Renal pelvis (tissue), 12 donors: ENCODE measurements at places on chromosomes 7 and 10.
A peak's percentile ranks its signal among the peaks of the same experiment; 100 is the strongest.

- DNase-seq: no peak
Observed at GRCh38 chr7:54921116-54921515, 97.7 kb upstream of the EGFR start.

DNA sequence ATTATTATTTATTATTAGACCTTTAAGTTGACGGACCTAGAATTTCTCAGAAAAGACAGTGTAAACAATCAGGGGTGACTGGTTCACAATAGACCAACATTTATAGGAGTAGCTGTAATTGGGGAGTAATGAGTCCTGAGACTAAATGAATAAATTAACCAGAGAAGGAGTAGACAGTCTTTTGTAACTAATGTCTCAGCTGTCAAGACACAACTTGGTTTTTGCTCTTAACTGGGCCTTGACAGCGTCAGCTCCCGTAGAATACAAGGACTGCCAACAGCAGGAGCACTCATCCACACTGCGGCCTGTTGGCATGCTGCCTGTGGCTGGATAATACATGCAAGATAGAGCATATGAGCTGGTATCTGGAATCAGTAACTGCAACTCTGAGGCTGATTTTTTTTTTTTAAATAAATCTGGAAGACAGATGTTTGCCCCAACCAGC, 123.9 kb downstream of the CACNA2D1 start:
- DNase-seq: peak; percentile 48

GRCh38 chr10:73225518-73225917, 21.5 kb downstream of the DNAJC9 start:
- DNase-seq: no peak

- no peak for DNase-seq
Observed at GRCh38 chr10:31866118-31866670, 62.4 kb downstream of the ARHGAP12 start.

DNA sequence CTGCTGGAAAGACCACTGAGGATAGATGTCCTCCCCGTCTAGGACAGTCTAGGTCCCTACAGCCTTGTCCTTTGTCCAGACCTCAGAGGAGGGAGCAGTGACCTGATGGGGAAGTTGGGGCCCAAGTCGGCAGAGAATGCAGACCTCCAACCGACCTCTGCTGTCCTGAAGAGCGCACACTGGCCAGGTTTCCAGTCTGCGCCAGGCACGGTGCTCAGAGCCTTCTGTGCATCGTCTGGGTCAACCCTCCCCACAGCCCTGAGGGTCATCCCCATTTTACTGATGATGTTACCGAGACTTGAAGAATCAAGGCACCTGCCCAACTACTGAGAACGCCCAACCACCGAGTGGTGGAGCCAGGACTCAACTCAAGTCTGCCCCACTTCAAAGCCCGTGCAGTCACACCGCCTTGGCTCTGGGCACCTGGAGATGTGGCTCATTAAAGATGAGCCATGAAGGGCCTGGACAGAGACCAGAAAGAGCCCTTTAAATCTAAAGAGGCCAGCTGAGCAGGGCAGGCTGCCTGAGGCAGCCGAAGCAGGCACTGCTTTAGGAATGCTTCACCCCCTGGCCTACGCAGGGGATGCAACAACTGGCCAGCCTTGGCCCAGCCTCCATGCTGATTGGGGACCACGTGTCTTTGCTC, 4.4 kb downstream of the ITPRIP start:
- DNase-seq: no peak

DNA sequence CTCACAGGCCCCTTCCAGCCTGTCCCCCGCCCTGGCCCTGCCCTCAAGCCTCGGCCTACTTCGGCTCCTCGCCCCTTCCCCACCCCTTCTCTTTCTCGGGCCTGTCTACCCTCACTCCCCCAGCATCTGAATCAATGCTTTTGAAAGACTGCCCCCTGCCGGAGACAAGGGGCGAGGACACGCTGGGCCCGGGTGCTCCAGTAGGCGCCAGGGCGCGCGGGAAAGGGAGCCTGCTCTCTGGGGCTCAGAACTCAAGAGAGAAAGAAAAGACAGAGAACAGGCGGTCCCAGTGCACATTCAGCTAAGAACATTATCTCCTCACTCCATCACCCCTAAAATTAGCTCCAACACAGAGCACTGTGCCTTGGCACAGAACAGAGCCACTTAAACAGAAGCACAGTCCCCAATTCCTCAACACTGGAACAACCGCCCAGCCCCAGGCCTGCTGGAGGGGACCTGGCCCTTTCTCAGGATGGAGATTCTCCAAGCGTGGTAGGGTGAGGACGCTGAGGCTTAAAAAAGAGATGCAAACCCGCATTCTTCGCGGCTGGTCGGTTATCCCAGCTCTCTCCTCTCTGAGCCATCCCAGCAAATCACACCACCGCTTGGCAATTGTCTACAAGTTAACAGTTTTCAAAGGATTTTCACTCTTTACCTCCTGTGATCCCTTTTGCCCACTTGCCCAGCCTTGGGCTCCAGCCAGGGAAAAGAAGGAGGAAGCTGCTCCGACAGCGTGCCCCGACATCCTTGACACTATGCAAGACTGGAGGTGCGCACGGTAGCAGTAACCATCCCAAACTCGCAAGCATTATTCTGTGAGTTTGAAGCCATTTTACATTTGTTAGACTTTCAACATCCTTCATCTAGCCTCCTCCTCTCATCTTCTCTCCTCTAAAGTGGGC, 2.1 kb downstream of the GIGYF1 start:
- peak; percentile 82 for DNase-seq

- DNase-seq: no peak
Observed at GRCh38 chr10:88048312-88048711, 184.9 kb downstream of the PTEN start.

DNA sequence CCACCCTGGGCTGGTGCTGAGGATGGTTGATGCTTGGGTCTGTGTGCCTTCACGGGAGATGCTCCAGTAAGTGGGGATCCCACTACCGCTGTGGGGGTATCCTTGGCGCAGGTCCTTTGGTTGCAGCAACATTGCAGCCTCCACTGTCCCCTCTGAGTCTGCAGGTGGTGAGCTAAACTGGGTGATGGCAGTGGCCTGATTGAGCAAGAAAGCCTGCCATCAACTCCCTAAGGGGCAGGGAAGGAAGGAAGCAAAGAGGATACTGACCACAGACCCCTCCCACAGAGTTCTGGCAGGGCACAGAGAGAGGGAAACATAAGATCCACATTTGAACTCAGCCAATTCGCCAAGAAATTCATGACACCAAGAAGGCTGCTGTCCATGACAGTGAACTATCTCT, 43.2 kb downstream of the MYO1G start:
- DNase-seq: no peak

DNA sequence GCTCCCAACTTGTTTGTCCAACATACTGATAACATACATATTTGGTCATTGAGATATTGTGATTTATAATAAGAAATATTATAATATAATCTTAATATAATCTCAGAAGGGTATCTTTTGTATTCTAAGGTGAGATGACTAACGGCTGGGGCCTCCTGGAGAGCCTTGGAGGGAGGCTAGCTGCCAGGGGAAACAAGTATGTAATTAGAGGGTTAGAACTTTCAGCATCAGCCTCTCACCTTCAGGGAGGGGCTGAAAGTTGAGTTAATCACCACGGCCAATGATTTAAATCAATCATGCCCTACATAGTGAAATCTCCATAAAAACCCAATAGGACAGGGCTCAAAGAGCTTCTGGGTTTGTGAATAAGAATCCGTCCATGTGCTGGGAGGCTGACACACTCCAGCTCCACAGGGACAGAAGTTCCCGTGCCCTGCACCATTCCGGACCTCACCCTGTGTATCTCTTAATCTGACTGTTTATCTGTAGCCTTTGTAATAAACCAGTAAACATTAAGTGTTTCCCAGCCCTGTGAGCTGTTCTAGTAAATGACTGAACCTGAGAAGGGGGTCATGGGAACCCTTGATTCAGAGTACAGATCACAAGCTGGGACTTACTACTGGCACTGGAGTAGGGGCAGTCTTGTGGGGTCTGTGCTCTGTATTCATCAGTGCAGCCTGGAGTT, 86.3 kb upstream of the STEAP1B start:
- no peak for DNase-seq

- DNase-seq: no peak
Observed at GRCh38 chr7:28086198-28086597, 94.4 kb downstream of the JAZF1 start.

- no peak for DNase-seq
Observed at GRCh38 chr10:69146759-69147158, 22.8 kb downstream of the VPS26A start.

- DNase-seq: peak; percentile 69
Observed at GRCh38 chr10:1109795-1110673, 53.8 kb downstream of the WDR37 start.

- DNase-seq: no peak
Observed at GRCh38 chr10:120459185-120459584, 2.2 kb downstream of the PLPP4 start.

DNA sequence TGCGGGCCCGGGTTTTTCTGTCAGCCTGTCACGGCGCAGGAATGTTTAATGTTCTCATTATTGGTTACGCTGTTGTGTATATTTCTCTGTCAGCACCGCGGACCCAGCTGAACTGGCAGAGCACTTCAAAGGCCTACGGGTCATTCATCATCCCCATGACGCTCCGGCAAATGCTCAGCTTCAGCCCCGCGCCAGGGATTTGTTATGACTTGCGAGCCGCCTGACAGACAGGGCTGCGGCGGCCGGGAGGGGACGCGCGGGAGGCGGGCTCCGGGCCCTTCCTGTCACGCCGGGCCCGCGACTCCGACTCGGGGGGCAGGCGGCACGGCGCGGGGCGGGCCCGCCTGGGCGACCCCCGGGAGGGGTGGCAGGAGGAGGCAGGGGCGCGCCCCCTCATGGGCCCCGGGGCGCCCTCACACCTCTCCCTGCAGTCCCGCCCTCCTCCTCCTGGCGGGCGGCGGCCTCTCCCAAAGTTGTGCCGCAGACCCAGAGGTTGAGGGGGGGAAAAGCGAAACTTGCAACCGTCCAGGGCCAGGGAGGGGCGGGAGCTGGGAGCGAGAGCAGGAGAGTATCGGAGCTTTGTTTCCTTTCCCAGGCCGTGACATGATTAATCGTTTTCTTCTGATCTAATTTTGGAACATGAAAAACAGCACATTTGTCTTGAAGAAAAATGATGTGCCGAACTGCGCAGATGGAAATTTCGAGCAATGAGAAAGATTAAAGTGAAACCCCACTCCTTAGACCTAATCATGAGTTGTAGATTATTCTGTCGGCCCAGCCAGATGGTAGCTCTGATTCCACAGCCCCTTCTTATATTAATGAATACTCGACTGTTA, 59.3 kb upstream of the COMTD1 start:
- peak; percentile 94 for DNase-seq

- DNase-seq: no peak
Observed at GRCh38 chr10:44176311-44176710, 208.6 kb downstream of the CXCL12 start.

DNA sequence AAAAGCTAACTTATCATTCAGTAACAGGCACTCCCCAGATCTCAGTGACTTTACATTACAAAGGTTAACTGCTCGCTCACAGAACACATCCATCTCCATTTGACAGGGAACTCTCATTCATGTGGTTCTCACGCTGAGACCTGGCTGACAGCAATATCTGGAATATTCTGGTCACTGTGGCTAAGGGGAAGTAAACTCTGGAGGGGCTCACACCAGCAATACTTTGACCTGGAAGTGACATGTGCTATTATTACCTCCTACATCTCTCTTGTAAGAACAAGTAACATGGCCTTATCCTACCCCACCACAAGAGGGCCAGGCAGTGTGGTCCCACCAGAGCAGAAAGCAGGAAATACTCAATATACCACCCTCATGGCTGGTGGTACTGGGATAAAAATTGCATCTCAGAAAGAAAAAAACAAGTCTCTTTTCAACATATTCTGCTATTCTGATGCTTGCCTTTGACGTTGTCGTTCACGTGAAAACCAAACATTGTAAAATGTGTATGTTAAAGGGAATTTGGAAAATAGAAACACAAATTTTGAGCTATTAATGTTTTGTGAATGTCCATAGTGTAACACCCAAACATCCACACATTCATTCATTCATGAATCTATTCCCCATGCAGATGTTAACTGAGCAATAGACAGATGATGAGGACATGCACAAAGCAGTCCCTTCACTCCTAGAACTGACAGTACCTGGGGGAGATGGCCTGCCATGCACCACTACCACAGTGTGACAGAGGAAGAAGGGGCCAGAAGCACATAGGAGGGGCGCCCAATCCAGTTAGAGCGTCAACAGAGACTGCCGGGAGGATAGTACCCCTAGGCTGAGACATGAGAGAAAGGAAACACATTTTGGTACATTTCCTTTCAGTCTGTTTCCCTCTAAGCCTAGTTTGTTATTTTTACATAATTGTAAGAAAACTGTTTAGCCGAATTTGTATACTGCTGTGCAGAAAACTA, 166.0 kb upstream of the SP4 start:
- DNase-seq: no peak

- DNase-seq: no peak
Observed at GRCh38 chr10:74103560-74104258, 46.9 kb downstream of the AP3M1 start.

DNA sequence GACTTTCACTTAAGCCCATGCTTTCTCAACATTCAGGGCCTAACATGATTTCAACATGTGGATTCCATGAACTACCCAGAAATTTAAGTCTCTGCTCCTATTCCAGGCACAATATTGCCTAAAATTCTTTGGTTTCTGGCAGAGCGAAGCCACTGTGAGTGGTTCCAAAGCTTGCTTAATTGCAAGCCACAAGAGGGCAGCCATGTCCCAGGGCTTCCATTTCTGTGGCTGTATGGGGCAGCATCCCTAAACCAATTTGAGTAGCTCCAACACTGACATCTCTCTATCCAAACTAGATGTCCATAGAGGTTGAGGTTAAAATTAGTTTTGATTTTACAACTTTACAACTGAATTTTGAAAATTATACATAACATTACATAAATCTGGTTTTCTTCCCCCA, 56.3 kb upstream of the MDFIC start:
- DNase-seq: peak; percentile 8

GRCh38 chr10:129057856-129058663, 409.0 kb upstream of the MGMT start:
- DNase-seq: no peak

GRCh38 chr10:102185811-102186527, 33.8 kb downstream of the NOLC1 start:
- DNase-seq: no peak

GRCh38 chr7:31106303-31107105, 54.4 kb downstream of the ADCYAP1R1 start:
- no peak for DNase-seq
